ENCODE measurements at places on chromosomes 3 and 15. TPM values are rescaled to one million over a fixed set of nuclear protein-coding genes. Genes with fewer than 3 reads are reported as not detected.

RARB gene
- total RNA-seq, result 2.0 TPM

IL16 gene
- not detected for total RNA-seq

AHSG gene
- total RNA-seq, result not detected

ANKRD63 gene
- total RNA-seq, result 0.45 TPM

DNA sequence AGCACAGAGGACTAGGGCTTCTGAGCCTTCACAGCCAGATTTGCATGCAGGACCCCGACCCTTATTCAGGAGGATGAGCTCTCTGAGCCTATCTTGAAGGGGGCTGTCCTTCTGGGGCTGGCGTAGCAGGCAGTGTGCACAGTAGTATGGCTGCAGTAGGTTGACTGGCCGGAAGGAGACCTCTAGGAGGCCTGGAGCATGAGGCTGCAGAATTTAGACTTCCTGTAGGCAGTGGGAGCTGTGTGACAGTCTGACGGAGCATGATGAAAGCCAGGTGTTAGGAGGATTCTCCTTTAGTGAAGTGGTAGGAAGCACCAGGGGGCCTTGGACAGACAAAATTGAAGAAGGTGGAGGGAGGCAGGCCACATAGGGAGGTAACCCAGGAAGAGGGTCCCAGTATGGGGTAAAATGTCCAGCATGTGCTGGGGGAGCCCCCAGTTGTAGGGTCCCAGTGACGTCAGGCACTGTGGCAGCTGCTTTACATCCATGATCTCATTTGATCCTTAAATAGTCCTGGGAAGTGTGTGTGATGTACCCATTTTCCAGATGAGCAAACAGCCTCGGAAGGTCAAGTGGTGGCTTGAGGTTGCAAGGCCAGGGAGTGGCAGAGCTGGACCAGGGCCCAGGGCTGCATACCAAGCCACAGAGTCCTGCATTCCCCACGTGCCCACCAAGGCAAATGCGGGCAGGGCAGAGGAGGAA lies 36.1 kb downstream of the SPSB4 start:
- no peak for DNase-seq

Measured in H7 (cell line).